ENCODE measurements at places on chromosomes 12 and 14. TPM values are rescaled to one million over a fixed set of nuclear protein-coding genes. Genes with fewer than 3 reads are reported as not detected.
A peak's percentile ranks its signal among the peaks of the same experiment; 100 is the strongest.

GRCh38 chr12:88299567-88300101 is 157.5 kb downstream of the TMTC3 start:
- H3K27ac ChIP-seq, result no peak overlapping the region
- H3K4me1 ChIP-seq, result no peaks in the 10 kb centered on the region
- no peak for DNase-seq
- no peaks in the 10 kb centered on the region for H3K36me3 ChIP-seq
- H3K4me3 ChIP-seq, result no peak overlapping the region
- no peaks in the 10 kb centered on the region for H3K27me3 ChIP-seq

- DNase-seq, result no peak
- H3K36me3 ChIP-seq, result no peaks in the 10 kb centered on the region
- peaks cover 77% of the 10 kb centered on the region for H3K4me1 ChIP-seq
- H3K4me3 ChIP-seq, result peak overlapping the region; percentile 61
- H3K27me3 ChIP-seq, result no peaks in the 10 kb centered on the region
- peak overlapping the region; percentile 98 for H3K27ac ChIP-seq
Observed at GRCh38 chr12:54025499-54026405, 2.5 kb upstream of the HOXC6 start.

GRCh38 chr14:67622675-67623074 is 3.0 kb downstream of the ARG2 start:
- H3K4me1 ChIP-seq, result peaks cover 21% of the 10 kb centered on the region
- H3K36me3 ChIP-seq, result peaks cover 20% of the 10 kb centered on the region
- no peak overlapping the region for H3K4me3 ChIP-seq

DNA sequence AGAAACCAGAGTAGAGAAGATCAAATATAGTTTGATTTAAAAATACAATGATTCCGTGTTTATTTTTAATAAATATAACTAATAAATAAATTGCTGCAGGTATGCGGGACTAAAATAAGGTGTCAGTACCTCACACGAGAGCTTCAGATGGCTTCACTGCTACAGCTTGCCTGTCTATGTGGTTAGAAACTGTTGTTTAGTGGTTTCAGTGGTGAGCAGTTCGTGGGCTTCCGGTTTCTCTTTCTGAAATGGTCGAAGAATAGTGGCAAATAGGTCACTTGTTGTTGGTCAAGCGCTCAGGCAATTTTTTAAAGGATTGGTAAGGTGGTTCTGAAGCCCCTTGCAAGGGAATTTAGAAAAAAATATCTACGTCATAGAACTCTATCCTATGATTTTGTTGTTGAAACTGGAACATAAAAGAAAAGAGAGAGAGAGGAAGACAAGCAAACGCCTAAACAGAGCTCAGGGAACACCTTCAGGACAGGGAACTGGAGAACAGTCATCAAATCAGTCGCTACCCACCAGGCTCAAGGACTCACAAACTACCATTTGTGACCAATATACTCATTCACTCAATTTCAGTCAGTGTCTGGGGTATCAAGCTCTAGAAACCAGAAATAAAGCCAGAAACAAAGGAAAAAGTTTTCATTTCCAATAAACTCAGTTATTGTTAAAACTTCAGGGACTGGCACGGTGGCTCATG is 31.3 kb downstream of the GABARAPL1 start:
- no peaks in the 10 kb centered on the region for H3K36me3 ChIP-seq
- H3K4me3 ChIP-seq, result no peak overlapping the region
- no peak overlapping the region for H3K27ac ChIP-seq
- H3K27me3 ChIP-seq, result no peaks in the 10 kb centered on the region
- no peaks in the 10 kb centered on the region for H3K4me1 ChIP-seq

DNA sequence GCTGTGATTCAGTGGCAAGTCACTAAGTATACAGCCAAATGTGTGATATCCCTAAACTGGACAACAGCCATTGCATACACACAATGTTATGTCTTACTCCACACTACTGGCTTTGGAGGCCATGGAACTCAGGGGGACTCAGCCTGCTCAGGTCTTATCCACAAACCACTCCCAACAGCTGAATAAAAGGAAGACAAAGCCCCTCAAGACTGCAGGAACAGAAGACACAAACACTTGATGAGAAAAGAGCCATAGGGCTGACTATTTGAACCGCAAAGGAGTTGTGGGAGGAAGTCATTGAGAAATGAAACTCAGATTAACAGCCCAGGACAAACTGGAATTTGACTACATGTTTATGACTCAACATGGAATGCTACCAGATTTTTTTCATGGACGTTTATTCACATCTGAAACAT is 40.9 kb downstream of the PTGER2 start:
- H3K27ac ChIP-seq, result no peak overlapping the region
- DNase-seq, result no peak
- no peaks in the 10 kb centered on the region for H3K4me1 ChIP-seq
- H3K27me3 ChIP-seq, result no peaks in the 10 kb centered on the region

DNA sequence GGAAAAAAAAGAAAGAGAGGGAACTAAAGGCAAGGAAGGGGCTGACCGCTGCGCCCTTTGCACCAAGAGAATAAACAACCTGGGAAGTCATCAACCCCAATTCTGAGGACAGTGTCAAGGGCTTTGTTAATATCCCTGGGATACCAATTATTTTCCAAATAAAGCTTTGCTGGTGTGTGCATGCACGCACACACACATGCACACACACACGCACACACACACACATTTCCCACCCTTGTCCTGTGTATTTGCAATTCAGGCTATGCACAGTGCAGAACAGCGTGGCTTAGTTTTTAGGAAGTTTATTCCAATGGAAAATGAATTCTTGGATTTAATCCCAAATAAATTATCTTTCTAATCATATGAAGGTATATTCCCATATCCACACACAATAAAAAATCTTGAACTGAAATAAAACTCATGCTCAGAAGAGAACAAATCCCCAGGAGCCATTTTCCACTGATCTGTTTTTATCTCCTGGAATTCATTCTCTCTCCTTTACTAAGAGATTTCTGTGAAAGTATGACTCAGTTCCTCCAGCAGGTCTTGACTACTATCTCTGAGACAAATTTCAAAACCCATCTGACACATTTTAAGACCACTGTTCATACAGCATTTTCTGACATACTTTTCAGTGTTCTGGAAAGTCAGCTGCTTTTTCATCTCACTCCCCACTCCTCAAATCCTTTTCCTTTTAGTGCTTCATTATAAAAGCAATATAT is 334.4 kb upstream of the ATP2B1 start:
- peaks cover 2% of the 10 kb centered on the region for H3K4me1 ChIP-seq
- no peak overlapping the region for H3K27ac ChIP-seq
- no peaks in the 10 kb centered on the region for H3K27me3 ChIP-seq
- H3K36me3 ChIP-seq, result no peaks in the 10 kb centered on the region
- DNase-seq, result no peak

GRCh38 chr14:64671591-64671990 is 32.6 kb upstream of the PLEKHG3 start:
- no peak for DNase-seq
- no peak overlapping the region for H3K27ac ChIP-seq
- no peak overlapping the region for H3K4me3 ChIP-seq
- H3K36me3 ChIP-seq, result no peaks in the 10 kb centered on the region

DNA sequence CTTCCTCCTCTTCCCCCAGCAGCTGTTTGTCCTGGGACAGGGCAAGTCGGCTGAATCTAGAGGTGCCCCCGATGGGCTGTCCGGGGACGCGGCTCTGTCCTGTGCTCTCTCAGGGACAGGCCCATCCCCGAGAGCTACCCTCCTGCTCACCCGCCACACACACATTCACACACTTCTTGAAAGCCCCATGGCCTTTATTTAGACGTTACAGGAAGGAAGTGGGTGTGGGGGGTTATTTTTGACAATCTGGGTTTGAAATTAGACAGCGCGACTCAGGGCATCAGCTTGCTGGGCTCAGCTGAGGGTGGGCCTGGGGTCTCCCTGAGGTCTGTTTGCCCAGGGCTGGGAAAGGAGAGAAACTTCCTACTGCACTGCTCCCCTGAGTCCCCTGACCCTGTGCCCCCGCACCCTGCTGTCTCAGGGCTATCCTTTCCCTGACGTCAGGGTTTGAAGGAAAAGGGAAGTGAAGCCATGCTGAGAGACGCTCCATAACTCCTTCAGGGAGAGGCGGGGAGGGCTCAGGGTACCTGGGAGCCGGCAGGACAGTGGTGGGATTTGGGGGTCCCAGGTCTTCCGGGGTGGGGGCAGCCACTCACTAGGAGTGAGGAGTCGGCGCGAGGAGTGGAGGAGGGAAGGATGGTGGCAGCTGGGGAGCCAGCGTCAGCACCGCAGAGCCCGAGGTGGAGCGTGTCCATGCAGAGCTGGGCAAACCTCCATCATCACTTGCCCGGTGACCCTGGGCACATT is 8.1 kb downstream of the PTPN6 start:
- no peaks in the 10 kb centered on the region for H3K27me3 ChIP-seq
- H3K4me3 ChIP-seq, result no peak overlapping the region
- peak overlapping the region; percentile 70 for H3K27ac ChIP-seq
- no peak for DNase-seq

DNA sequence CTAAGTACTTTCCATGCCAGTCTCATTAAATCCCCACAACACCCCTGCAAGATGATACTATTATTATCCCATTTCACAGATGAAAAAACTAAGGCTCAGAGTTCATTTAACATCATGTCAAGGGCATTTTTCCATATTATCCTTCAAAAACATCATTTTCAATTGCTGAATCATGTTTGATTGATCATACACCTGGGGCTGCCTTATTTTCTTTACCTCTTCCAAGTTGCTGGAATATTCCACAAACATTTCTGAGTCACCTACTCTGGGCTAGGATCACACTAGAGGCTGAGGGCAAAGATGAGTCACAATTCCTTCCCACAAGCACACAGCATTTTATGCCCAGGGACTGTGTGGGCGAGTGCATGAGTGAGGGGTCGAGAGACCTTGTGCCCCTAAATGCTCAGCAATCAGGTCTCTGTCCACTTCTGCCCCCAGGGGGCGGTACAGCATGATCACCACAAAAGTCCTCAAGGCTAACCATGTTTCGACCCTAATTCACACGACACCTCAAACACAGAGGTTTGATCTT is 14.1 kb upstream of the TMEM119 start:
- no peaks in the 10 kb centered on the region for H3K36me3 ChIP-seq
- DNase-seq, result no peak
- no peaks in the 10 kb centered on the region for H3K4me1 ChIP-seq

GRCh38 chr12:119154435-119154818 is 24.3 kb upstream of the HSPB8 start:
- no peaks in the 10 kb centered on the region for H3K36me3 ChIP-seq
- H3K27me3 ChIP-seq, result no peaks in the 10 kb centered on the region
- H3K27ac ChIP-seq, result peak overlapping the region; percentile 93
- H3K4me1 ChIP-seq, result peaks cover 36% of the 10 kb centered on the region

DNA sequence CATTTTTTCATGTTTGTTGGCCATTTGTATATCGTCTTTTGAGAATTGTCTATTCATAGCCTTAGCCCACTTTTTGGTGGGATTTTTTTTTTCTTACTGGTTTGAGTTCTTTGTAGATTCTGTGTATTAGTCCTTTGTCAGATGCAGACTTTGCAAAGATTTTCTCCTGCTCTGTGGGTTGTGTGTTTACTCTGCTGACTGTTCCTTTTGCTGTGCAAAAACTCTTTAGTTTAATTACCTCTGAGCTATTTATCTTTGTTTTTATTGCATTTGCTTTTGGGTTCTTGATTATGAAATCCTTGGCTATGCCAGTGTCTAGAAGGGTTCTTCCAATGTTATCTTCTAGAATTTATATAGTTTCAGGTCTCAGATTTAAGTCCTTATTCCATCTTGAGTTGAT is 220.0 kb downstream of the FUT8 start:
- H3K4me3 ChIP-seq, result no peak overlapping the region
- DNase-seq, result no peak
- H3K36me3 ChIP-seq, result no peaks in the 10 kb centered on the region
- no peak overlapping the region for H3K27ac ChIP-seq

GRCh38 chr14:24578558-24578957 is 2.5 kb upstream of the CTSG start:
- no peaks in the 10 kb centered on the region for H3K36me3 ChIP-seq
- no peak for DNase-seq
- no peak overlapping the region for H3K4me3 ChIP-seq
- no peak overlapping the region for H3K27ac ChIP-seq
- no peaks in the 10 kb centered on the region for H3K4me1 ChIP-seq

GRCh38 chr12:111720457-111720856 is 34.6 kb downstream of the ACAD10 start:
- no peak for DNase-seq
- H3K4me1 ChIP-seq, result no peaks in the 10 kb centered on the region
- H3K4me3 ChIP-seq, result no peak overlapping the region
- no peak overlapping the region for H3K27ac ChIP-seq
- no peaks in the 10 kb centered on the region for H3K27me3 ChIP-seq
- peaks cover 27% of the 10 kb centered on the region for H3K36me3 ChIP-seq

GRCh38 chr12:131021154-131021541 is 67.4 kb downstream of the ADGRD1 start:
- no peak overlapping the region for H3K4me3 ChIP-seq
- H3K36me3 ChIP-seq, result no peaks in the 10 kb centered on the region
- H3K27me3 ChIP-seq, result no peaks in the 10 kb centered on the region
- H3K4me1 ChIP-seq, result no peaks in the 10 kb centered on the region
- H3K27ac ChIP-seq, result no peak overlapping the region

DNA sequence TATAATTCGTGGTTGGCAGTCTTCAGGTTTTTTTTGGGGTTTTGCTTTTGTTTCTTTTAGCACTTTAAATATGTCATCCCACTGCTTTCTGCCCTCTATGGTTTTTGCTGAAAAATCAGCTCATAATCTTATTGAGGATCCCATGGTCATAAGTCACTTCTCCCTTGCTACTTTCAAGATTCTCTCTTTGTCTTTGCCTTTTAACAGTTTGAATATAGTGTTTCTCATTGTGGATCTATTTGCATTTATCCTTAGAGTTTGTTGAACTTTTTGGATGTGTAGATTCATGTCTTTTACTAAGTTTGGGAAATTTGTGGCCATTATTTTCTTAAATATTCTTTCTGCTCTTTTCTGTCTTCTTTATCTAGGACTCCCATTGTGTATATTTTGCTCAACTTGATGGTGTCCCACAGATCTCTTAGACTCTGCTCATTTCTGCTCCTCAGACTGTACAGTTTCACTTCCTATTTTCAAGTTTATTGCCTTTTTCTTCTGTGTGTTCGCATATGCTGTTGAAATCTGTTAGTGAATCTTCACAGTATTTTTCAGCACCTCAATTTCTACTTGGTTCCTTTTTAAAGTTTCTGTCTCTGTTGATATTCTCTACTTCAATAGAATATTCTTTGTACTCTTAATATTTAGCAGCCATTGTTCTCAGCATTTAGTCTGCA is 70.8 kb downstream of the WNK1 start:
- no peak overlapping the region for H3K27ac ChIP-seq
- no peak overlapping the region for H3K4me3 ChIP-seq
- H3K4me1 ChIP-seq, result peaks cover 44% of the 10 kb centered on the region
- H3K36me3 ChIP-seq, result peaks cover 14% of the 10 kb centered on the region
- DNase-seq, result no peak

Gene SRGAP1
- total RNA-seq, result 0.75 TPM

Gene ARL1
- 53.0 TPM for total RNA-seq

Gene HOXC10
- 23.9 TPM for total RNA-seq

Gene LPAR5
- total RNA-seq, result 0.75 TPM

Gene LRTM2
- total RNA-seq, result not detected

Gene PPFIA2
- total RNA-seq, result not detected

Gene ABCB9
- 0.53 TPM for total RNA-seq

Gene BEGAIN
- 0.26 TPM for total RNA-seq

Gene RNF212B
- total RNA-seq, result not detected

Gene COX8C
- total RNA-seq, result not detected

Gene RPGRIP1
- total RNA-seq, result not detected

Gene PLA2G1B
- not detected for total RNA-seq

Gene MCRS1
- 31.6 TPM for total RNA-seq

All from gastrocnemius medialis (tissue), 4 donors.